Renal cortex interstitium (tissue), 15 donors: ENCODE measurements at places on chromosomes 2 and 18. TPM values are rescaled to one million over a fixed set of nuclear protein-coding genes. Genes with fewer than 3 reads are reported as not detected.

AGBL5 gene
- polyA plus RNA-seq: 61.9 TPM

- DNase-seq: no peak
Measured at GRCh38 chr2:140344838-140345237, 1564.6 kb upstream of the NXPH2 start.

DNA sequence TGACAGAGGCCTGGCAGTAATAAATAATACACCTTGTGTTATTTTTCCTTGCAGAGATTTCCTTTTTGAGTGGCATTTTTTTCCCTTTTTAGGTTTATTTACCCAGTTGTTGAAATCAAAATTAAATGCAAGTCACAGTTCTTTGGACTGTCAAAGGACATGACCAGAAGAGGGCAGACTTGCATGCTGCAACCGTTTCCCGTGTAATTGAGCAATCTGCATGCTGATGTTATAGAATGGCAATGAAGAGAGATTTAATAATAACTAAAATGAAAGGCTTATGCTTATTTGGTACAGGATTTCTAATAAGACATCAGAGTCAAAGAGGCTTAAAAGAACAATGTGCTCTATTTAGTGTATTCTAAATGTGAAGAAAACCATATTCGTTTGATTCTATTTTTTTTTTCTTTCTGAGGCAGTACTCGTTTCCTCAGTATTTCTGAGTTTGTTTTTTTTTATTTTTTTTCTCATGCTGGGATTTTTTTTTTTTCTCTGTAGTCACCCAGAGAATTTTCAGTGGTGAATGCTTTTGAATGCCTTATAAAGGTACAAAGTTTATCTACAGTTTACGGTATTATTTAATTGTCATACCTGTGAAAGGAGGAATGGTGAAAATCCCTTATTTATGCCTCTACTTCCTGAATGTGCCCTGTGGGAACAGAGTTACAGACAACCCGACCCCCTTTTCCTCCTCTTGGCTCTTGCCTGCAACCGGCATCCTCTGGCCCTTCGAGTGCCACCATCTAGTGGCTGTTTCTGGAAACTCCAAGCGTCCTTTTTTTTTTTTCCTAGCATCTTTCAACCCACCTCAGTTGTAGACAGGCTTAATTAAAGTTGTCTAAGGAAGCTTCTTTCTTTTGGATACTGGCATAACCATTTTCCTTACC, 368.5 kb downstream of the LRRTM1 start:
- DNase-seq: no peak

PAX8 gene
- polyA plus RNA-seq: 665 TPM

RAX gene
- not detected for polyA plus RNA-seq

DNA sequence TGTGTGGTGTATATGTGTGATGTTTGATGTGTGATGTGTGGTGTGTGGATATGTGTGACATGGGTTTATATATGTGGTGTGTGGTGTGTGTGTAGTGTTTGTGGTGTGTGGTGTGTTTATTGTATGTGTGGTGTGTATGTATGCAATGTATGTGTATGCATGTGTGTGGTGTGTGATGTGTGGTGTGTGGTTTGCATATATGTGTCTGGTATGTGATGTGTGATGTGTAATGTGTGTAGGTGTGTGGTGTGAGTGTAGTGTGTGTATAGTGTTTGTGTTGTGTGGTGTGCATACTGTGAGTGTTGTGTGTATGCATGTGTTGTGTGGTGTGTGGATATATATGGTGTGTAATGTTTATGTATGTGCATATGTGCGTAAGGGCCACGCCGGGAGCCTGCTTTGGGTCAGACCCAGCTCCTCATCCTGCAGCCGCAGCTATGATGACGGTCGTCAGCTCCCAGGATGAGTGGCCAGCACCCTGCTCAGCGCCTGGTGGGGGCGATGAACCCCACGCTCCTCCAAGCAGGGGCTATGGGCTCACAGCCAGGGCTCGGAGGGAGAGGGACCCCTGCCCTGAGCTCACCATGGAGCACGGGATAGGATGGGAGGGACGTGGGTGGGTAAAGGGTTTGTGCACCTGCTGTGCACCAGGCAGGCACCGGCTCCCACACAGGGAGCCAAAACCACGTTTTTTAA, 331.3 kb downstream of the EIPR1 start:
- DNase-seq: no peak

LDLRAD4 gene
- polyA plus RNA-seq: 10.9 TPM

DNA sequence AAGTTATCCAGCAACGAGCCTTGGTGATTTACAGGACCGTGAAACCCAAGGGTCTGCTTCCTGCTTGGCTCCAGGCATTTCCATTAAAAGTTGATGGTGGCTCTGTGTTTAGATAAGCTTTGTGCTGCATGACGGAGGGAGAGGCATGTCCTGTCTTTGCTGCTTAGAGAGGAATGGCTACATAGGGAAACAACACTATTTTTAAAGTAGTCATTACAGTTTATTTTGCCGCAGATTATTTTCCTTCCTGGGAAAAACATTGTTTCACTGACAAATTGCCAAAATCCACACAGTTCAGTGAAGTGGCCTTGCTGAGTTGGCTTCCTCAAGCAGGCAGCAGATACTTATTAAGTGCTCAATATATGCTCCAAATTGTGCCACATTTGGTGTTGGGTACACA, 98.5 kb downstream of the THSD7B start:
- DNase-seq: no peak

CD207 gene
- polyA plus RNA-seq: 0.09 TPM

DNA sequence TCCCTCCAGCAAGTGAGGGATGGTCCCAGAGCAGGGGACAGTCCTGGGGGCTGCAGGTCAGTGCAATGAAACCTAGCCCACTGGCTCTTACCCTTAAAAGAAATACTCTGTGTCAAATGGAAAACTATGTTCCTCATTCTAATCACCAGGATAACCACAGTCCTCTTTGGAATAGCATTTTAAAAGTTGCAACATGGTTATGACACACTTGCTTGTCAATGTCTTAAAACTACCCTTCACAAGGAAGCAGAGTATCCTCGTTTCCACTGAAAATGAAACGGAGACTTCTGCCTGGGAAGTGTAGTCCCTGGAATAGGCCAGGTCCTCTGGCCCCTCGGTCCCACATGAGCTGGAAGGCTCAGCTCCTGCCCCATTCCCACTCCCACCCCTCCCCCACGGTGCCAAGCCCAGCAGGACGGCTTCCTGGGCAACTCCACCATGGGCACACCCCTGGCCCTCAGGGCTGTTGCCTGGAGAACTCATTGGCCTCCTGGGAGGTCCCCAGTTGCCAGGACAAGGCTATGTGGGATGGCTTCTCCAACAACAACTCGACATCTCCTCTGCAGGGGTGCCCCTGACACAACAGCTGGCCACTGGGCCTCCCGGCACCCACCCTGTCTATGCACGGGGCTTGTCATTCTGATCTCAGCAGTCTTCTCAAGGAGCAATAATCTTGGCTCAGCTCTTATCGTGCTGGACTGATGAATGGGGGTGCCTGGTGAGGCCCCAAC, 38.3 kb upstream of the ST3GAL5 start:
- no peak for DNase-seq

GPR55 gene
- 0.17 TPM for polyA plus RNA-seq

TMEM37 gene
- polyA plus RNA-seq: 46.6 TPM

GRCh38 chr2:10377052-10377746, 70.9 kb downstream of the ODC1 start:
- DNase-seq: no peak

GRCh38 chr2:217966423-217967070, 36.2 kb downstream of the TNS1 start:
- no peak for DNase-seq

GRCh38 chr2:157178874-157179273, 78.6 kb upstream of the GALNT5 start:
- DNase-seq: no peak

CDH2 gene
- 85.2 TPM for polyA plus RNA-seq

BOLL gene
- polyA plus RNA-seq: not detected

TMEFF2 gene
- polyA plus RNA-seq: 10.9 TPM

DNA sequence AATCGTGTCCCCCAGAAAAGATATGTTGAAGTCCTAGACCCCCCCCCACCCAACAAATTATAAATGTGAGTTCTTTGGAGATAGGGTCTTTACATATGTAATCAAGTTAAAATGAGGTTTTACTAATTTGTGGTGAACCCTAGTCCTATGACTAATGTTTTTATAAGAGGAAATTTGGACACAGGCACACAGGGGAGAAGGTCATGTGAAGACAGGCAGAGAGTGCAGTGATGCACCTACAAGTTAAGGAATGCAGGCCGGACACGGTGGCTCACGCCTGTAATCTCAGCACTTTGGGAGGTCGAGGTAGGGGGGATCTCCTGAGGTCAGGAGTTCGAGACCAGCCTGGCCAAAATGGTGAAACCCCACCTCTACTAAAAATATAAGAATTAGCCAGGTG, 5.8 kb upstream of the PMAIP1 start:
- no peak for DNase-seq

BMP10 gene
- not detected for polyA plus RNA-seq

POLR1B gene
- polyA plus RNA-seq: 20.2 TPM

DNA sequence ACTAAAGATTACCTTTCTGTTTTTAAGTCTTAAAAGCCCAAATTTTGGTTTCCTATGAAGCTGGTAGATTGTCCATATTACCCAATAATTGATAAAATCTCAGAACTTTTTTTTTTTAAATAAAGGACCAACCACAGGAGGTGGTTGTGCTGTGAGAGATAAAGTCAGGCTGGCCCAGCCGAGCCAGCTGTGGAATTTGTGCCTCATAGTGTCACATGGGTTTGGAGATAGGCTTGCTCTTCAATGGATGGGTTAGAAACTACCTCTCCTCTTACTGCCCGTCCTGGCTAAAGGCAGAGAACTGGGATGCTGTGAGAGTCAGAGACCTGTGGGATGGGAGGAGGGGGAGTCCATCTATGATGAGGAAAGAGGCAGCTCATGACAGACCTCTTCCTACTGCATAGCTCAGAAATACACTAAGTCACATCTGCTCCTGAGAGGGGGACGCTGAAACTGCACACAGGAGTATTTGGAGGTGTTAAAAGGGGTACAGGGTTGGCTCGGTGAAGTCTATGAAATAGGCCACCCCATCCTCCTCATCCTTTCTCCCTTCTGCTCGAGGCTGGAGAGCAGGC, 99.7 kb upstream of the MGAT4A start:
- no peak for DNase-seq

DNA sequence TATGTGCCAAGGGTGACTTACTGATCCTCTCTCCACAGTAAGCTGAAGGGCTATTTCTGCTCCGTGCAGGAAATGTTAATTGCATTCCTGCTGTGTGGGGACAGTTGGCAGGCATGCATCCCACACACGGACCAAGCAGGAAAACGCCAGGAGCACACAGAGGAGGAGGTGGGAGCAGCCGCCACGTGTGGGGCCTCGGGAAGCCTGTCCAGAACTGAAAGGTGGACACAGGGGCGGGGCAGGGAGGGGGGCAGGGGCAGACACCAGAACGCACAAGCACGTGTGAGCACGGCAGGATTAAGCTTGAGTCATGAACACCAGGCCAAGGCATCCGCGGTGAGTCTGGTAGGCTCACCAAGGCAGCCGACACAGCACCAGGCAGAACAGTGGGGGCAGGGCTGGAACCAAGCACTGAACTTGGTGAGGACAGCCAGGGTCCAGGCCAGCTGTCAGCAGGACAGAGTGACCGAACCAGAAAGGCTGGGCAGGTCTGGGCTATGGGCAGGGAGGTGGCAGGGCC, 177.1 kb downstream of the EIPR1 start:
- no peak for DNase-seq

CERS6 gene
- 54.8 TPM for polyA plus RNA-seq

DNA sequence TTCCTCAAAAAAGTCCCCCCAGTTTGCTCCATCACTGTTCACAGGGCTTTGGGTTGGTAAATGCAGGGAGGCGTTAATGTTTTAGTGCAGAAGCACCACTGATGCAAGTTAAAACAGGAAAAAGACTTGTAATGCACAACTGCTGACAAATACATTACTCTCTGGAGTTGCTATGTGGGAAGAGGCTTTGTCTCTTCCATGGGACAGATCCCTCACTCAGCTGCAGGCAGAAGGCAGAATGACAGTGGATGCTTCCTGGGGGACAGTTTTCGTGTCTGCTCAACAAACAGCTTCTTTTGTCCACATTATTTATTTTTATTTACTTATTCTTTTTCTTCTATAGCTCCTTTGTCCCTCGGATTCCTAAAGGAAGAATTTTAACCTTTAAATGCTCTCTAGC, 22.7 kb upstream of the KCNE4 start:
- DNase-seq: no peak

- DNase-seq: no peak
Measured at GRCh38 chr2:177245010-177245422, 19.5 kb downstream of the NFE2L2 start.

- no peak for DNase-seq
Measured at GRCh38 chr2:222710736-222711135, 39.3 kb downstream of the MOGAT1 start.
